ENCODE measurements at places on chromosomes 1 and 21. TPM values are rescaled to one million over a fixed set of nuclear protein-coding genes. Genes with fewer than 3 reads are reported as not detected.

KRTAP13-1 gene
- not detected for polyA plus RNA-seq

DNA sequence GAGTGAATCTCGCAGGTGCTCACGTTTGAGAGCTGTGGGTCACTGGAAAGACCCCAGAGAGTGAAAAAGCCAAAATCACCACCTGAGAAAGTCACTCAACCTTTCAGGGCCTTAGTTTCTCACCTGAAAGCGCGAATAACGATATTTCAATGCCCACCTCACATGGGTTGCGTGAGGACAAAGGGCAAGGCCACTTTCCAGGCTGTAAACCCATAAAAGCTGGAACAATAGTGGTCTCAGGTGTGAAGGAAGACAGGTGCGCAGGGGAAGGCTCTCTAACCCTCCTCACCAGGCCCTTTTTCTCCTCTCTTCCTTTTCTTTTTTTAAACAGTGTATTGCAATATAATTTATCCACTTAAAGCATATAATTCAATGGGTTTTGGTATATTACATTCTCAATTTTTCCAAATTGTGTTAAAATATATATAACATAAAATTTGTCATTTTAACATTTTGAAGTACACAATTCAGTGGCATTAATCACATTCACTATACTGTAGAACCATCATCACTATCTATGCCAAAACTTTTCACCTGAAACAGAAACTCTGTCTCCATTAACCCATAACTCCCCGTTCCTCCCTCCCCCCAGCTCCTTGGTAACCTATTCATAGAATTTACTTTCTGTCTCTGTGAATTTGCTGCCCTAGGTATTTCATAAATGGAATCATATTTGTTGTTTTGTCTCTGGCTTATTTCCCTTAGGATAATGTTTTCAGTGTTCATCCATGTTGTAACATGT lies 118.4 kb upstream of the TNR start:
- DNase-seq, result no peak

DNA sequence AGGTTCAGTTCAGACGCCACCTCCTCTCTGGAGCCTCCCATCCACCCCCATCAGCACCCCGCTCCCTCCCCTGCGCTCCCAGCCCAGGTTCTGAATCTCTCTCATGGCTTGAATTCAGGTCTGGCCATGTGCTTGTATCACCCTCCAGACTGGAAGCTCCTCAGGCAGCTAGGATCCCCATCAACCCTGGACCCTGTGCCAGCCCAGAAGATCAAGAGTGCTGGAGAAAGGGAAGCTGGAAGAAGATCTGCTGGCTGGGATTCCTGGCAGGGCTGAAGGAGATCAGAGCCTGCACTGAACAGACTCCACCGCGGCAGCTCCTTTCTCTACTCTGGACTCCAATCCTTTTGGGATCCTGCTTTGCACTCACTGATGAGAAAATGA lies 11.7 kb upstream of the TINAGL1 start:
- no peak for DNase-seq

DNA sequence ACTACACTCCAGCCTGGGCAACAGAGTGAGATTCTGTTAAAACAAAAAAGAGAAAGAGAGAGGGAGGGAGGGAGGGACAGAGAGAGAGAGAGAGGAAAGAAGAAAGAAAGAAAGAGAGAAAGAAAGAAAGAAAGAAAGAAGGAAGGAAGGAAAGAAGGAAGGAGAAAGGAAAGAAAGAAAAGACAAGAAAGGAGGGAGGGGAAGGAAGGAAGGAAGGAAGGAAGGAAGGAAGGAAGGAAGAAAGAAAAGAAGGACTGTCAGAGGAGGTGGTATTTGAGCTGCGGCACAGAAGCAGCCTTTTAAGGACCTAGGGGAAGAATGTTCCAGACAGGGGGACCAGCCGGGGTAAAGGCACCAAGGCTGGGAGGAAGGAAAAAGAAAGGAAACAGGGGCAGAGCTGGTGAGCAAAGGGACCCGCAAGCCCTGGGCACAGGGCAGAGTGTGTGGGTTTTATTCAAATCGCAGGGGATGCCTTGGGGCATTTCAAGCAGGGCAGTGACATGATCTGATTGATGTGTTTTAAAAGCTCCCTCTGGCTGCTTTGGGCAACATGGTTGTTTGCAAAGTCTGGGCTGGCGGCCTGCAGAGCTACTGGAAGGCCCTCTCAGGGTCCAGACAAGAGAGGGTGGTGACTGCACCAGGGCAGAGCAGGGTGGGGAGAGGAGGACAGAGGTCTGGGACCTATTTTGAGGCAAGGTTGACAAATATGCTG lies 176.9 kb upstream of the VAMP3 start:
- DNase-seq, result no peak

DNA sequence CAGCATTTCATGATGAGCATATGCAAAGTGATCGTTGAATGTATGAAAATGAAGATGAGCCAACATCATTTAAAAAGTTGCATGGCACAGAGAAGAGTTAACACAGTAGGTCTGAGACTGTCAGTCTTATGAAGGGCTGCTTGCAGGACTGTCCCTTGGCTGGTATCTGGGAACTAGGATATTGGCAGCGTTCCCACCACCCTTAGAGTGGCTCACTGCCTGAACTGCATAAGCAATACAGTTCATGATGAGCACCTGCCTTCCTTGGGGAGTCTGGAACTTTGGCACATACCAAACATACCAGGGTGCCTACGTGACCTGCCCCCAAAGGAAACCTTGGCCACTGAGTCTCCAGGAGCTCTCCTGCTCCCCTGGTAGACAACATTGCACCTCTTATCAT lies 161.8 kb downstream of the DSCAM start:
- DNase-seq, result no peak

- no peak for DNase-seq
Observed at GRCh38 chr21:38367646-38368045, 110.9 kb downstream of the KCNJ15 start.

DNA sequence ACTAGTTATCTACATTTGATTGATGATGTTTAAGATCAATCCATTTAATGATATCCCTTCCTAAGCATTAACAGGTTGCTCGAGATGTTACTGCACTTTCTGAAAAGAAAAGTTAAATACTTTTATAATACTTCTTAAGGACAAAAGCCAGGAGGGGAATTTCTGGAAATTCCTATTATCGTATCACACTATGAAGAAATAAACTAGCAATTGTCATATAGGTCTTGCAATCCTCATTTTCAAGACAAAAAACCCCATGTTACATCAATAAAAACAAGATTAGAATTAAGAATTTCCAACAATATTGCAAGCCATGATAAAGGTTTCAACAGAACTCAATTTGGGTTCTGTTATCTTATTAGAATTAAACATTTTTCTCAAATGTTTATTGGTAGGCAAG lies 47.2 kb downstream of the HNRNPR start:
- DNase-seq, result no peak

DNA sequence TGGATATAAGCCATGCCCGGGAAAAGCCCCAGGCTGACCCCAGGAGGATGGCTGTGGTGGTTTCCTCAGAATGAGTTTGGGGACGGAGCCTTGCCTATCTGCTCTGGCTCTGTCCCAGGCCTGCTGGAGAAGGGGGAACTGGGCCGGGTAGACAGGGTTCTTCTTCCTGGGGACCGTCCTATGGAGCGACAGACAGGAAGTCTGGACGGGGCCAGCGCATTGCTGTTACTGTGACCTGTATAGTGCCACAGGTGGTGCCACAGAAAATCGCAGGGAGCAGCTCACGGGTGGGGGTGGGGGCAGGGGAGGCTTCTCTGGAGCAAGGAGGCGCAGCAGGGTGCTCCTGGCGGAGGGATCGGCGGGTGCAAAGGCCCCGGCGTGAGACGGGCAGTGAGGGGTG lies 36.4 kb downstream of the CFAP74 start:
- no peak for DNase-seq

DNA sequence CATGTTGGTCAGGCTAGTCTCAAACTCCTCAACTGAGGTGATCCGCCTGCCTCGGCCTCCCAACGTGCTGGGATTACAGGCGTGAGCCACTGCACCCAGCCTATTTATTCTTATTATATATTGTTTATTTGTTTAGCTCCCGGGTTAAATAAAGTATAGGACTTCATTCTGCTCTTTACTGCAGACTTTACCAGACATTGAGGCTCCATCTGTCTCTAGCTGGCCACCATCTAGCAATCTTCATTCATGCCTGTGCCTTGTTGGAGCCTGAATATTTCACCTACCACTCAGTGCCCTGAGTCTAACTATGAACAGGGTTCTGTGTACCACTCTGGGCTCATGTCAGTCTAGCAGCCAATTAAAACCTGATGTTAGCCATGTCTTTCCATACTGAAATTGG lies 2.1 kb upstream of the DDAH1 start:
- no peak for DNase-seq

GRIK3 gene
- polyA plus RNA-seq, result not detected

- DNase-seq, result peak; percentile 96
Observed at GRCh38 chr1:68175621-68176398, 56.5 kb downstream of the WLS start.

DNA sequence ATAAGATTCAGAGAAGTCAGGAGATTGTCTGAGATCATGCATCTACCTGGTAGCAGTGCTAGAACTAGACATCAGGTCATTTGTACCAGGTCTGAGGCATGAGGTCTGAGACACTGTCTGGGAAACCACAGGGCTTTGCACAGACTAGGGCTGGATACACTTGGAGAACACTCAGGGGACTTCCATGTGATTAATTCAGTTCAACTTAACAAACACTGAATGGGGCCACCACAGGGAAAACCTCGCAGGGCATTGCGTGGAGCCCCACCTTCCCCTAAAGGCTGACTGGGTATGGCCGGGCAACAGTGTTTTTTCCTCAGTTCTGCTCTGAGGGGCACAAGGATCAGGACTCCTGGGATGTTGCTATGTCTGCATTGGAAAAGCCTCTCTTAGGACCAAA lies 86.5 kb upstream of the WARS2 start:
- DNase-seq, result no peak

DNA sequence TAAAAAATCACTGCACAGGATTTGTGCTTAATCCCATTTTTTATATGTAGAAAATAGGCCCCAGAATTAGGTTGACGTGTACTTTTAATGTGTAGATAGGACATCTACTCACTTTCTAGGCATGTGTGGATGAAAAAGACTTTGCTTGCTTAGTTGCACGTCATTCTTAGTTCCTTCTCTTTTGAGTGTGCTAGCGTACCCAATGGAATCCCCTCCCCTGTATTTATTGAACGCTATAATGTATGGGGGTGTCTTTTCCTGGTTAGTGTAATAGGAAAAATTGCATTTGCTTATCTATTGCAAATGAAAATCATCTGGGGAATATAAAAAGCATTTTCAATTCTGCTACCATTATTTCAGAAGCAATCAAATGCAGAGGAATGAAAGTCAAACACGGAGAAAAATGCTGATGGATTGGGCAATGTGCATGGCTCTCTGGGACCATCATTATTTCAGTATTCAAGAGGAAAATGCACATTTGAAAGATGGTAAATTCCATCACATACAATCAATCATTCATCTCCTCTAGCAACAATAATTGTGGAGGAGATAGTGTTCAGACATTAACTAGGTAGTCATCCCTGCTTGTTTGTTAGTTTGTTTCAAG lies 277.0 kb upstream of the B3GALT2 start:
- no peak for DNase-seq

CAMSAP2 gene
- polyA plus RNA-seq, result 6.7 TPM

- no peak for DNase-seq
Observed at GRCh38 chr1:171788696-171789095, 7.2 kb downstream of the METTL13 start.

DNA sequence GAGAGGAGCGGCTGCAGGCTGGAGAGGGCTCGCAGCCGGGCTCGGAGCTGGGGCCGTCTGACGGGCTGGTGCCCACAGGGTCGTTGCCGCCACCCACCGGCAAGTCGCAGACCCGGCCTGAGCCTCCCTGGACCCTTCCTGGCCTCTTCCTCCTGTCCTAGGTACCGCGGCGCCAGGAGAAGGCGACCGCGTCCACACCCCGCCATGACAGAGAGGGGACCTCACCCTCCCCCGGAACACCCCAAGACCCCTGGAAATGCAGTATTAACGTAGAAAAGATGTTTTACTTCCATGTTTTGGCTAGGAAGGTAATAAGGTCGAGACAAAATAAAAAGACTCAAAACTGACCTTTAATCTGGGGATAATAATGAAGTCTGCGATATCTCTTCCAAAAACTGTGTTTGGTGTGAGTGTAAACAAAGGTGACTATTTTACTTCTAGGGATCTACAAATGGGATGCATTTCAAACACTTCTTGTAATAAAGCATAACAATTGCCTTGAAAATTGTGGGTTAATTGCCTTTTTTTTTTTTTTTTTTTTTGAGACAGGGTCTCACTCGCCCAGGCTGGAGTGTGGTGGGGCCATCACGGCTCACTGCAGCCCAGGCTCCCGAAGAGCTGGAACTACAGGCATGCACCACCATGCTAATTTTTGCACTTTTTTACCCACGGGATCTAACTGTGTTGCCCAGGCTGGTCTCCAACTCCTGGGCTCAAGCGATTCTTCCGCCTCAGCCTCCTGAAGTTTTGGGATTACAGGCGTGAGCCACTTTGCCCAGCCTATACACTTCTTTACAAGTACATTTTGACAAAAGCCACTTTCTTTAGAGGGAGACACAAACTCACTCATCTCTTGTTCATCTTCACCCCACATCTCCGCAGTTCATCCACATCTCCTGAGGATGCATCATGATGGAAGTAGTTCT lies 838 bp upstream of the RSRP1 start:
- no peak for DNase-seq

DNA sequence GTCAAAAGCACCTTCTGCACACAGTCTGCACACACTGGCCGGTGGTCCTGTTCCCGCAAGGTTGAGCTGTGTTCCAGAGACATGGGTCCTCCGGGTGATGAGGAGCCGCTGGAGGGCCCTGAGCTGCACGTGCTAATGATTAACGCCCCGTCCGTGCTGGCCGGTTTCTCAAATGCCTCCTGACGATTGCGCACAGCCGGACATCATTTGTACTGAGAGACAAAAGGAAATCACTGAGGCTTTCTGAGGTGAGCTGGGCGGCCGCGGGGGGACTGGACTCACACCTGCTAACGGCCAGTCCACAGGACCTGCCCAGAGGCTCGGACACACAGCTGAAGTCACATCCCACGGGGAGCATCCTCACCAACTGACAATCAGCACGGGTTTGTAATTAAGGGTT lies 29.2 kb downstream of the POFUT2 start:
- no peak for DNase-seq

FNDC10 gene
- 2.2 TPM for polyA plus RNA-seq

DNA sequence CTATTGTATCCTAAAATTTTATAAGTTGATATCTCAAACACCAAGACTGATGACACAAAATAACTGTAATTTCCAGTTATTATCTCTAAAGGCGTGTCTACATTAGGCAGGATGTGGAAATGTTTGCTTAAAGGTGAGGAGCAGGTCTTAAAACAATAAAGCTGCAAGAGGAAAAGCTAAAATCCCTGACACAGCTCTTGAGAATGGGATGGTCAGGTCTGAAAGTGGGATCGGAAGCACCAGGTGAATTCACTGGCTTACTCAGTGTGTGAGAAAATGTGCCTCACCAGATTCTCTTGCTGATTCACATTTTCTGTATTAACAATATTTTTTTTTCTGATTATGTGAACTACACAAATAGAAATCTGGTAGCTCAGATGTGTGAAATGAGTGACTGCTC lies 421.9 kb upstream of the ADAMTS5 start:
- DNase-seq, result peak; percentile 17

IFI44 gene
- polyA plus RNA-seq, result 12.3 TPM

GRCh38 chr21:26528882-26529281 lies 44.2 kb downstream of the CYYR1 start:
- no peak for DNase-seq

All from endothelial cell of umbilical vein (primary cell).